ENCODE measurements at places on chromosomes 12 and 14.
A peak's percentile ranks its signal among the peaks of the same experiment; 100 is the strongest.

DNA sequence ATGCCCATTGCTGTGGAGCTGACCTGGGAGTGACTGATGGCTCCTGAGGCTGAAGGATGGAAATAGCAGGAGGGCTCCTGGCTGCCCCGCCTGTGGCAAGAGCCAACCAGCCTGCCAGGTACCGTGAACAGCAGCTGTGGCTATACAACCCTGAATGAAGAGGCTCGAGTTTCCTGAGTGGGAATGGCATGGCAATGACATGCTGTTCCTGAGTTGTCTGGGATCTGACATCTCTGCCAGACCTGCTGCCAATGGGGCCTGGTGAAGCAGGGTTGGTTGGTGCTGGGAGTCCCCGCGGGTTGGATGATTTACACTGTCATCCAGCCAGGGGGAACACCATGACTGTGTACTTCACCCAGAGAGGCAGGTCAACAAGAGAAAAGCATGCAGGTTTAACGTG lies 31.8 kb upstream of the LRRC10 start:
- no peak for DNase-seq

- no peak for DNase-seq
These were observed 8.9 kb downstream of the VAMP1 start for GRCh38 chr12:6461401-6462233.

DNA sequence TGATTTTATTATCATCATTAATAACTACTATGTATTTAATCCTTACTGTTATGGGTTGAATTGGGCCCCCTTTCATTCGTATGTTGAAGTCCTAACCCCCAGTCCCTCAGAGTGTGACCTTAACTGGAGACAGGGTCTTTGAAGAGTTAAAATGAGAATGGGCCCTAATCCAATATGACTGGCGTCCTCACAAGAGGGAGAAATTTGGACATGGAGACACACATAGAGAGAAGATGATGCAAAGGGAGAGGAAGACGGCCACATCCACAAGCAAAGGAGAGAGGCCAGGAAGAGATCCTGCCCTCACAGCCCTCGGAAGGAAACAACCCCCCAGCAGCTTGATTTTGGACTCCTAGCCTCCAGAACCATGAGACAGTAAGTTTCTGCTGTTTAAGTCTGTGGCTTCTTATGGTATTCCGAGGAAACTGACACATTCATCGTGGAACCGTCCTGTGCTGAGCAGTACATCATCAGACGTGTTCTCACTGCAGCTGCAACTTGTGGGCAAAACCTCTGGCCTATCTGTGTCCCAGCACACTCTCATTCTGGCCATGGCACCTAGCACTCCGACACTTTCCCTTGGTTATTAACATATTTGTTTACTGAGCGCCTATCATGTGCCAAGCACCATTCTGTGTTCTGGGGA lies 127.6 kb downstream of the SLC38A6 start:
- no peak for DNase-seq

GRCh38 chr14:56341766-56342493 lies 223.7 kb downstream of the PELI2 start:
- no peak for DNase-seq

- no peak for DNase-seq
These were observed 17.3 kb downstream of the EML1 start for GRCh38 chr14:99810559-99810874.

- no peak for DNase-seq
These were observed 21.1 kb downstream of the TMBIM6 start for GRCh38 chr12:49762468-49762847.

DNA sequence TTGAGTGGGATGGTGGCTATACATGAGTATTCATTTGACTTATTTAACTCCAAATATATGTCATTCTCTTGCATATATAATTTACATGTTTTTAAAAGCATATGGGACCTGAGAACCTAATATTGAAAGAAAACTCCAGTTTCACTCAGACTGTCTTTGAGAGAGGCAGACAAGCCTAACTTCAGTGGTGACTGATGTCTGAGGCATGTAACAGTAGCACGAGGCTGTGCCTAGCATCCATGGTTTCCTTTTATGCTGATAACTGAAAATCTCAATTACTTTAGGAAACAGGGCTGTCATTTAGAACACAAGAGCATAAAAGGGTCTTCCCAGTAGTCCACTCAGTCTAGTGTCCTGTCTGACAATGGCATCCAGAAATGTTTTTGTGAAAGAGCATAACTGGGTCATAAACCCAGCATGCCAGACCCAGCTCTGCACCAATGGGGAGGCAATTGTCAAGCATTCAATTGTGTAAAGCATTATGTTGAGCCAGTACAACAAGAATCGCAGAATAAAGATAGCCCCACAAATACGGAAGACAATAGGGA lies 24.3 kb downstream of the MAPK1IP1L start:
- DNase-seq, result no peak

DNA sequence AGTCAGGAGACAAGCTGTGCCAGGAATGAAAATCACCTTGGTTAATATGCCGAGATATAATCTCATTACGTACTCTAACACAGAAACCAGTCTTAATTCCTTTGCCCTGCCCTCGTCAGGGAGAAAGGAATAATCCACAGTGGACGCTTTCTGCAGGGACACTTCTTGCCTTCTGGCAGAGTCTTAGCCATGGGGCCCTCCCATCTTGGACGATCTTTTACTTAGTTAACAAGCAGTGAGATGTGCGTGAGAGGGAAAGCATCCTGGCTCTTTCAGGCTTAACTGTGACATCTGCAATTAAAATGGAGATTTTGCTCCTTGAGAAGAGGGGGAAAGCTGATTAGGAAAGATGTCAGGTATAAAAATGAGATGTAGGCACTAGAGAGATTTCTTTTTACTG lies 246.4 kb downstream of the TMEM132C start:
- no peak for DNase-seq

GRCh38 chr14:61690039-61690438 lies 5.3 kb upstream of the HIF1A start:
- no peak for DNase-seq

DNA sequence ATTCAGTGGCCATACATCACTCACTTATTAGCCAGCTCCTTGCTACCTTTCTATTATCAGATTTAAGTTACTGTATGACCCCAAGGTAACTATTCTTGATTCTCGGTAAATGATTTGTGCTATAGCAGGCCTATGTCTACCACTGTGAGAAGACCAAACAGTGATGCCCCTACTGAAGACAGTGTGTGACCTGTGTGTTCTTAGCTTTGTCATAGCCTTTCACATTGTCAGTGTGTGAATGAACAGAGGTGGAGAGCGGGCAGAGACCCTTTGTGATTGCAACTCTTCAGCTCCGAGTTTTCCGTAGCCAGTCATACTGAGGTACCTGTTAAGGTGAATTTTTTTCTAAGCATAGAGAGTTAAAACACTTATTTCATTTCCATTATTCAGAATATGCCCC lies 294.0 kb downstream of the LRFN5 start:
- DNase-seq, result no peak

DNA sequence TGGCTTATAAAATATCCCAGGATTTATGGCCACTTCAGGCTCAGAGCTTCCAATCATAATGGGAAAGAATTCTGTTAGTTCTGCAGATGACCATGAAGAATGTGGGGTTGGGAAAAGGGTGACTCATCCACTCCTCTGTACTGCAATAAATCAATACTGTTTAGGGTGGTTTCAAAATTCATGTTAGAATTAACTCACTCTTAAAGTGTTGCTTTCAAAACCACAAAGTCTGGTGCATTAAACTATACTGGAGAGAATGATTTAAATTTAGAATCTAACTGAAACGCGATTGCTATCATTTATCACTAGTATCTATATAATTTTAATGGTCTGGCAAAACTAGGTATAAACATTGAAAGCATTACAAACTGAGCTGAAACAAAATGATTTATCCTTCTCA lies 798 bp downstream of the CCDC198 start:
- DNase-seq, result peak; percentile 79

- DNase-seq, result no peak
These were observed 8.4 kb downstream of the ARHGEF25 start for GRCh38 chr12:57619434-57620244.

GRCh38 chr12:3054374-3054773 lies 22.8 kb upstream of the TSPAN9 start:
- DNase-seq, result no peak

DNA sequence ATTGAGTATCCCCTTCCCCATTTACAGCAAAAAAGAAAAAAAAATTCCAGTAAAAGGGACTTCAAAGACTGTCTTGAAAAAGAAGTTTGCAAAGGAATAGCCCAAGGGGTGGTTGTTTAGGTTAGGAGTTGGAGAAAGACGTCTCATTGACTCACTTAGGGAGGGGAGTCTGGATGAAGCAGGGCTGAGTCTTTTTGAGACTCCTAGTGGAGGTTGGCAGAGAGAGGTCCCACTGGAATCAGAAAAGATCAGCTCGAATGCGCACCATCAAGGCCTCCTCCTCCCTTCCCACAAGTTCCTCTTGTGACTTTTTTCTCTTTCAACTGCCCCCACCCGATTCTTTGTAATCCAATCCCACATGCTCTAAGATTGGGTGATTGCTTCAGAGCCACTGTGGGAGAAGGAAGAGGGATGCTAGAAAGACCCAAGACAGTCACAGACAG lies 1.9 kb downstream of the ARHGEF40 start:
- DNase-seq, result no peak

- DNase-seq, result peak; percentile 58
These were observed 4.4 kb upstream of the HOXC9 start for GRCh38 chr12:53995378-53996239.

- peak; percentile 6 for DNase-seq
These were observed 56.7 kb downstream of the MSRB3 start for GRCh38 chr12:65335021-65335714.

GRCh38 chr14:28608851-28609828 lies 157.4 kb upstream of the FOXG1 start:
- DNase-seq, result peak; percentile 5

GRCh38 chr14:98909251-98909944 lies 362.6 kb downstream of the BCL11B start:
- DNase-seq, result peak; percentile 95

DNA sequence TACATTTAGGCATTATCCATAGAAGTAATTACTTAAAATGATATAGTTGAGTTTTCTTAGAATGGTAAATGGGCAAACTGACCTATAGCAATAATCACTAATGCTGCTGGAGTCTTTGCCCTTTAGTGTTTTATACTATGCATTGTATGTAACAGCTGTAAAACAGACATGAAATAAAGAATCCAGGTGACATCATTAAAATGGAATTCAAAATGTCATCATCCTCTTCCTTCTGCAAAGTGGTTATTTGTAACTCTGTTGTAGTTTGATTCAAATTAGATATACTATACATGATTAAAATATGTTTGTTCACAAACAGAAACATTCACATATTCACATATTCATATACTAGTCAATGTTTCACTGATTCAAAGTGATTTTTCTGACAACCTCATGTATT lies 598.8 kb downstream of the SLC16A7 start:
- DNase-seq, result no peak

- no peak for DNase-seq
These were observed 29.5 kb upstream of the EML1 start for GRCh38 chr14:99763527-99764221.
